Omental fat pad (tissue), 4 donors: ENCODE measurements at places on chromosomes 7 and 10.

DNA sequence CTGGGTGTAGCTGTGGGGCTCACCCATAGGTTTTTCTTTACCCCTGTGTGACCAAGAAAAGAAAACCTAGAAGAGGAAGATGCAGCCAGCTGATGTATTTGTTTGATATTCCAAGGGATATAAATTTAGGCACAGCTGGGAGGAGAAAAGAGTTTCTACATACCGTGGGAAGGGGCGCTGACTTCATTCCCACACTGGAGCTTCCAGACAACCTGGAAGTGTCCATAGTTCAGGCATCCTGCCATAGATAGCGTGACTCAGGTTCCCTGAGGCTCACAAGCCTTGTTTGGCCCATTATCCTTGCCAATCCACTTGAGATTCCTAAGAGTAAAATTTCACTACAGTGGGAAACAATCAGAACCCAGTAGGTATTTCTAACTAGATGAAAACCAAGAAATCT is 371.7 kb upstream of the NRP1 start:
- no peak for DNase-seq

GRCh38 chr10:84634636-84635035 is 306.2 kb downstream of the CCSER2 start:
- DNase-seq, result no peak

DNA sequence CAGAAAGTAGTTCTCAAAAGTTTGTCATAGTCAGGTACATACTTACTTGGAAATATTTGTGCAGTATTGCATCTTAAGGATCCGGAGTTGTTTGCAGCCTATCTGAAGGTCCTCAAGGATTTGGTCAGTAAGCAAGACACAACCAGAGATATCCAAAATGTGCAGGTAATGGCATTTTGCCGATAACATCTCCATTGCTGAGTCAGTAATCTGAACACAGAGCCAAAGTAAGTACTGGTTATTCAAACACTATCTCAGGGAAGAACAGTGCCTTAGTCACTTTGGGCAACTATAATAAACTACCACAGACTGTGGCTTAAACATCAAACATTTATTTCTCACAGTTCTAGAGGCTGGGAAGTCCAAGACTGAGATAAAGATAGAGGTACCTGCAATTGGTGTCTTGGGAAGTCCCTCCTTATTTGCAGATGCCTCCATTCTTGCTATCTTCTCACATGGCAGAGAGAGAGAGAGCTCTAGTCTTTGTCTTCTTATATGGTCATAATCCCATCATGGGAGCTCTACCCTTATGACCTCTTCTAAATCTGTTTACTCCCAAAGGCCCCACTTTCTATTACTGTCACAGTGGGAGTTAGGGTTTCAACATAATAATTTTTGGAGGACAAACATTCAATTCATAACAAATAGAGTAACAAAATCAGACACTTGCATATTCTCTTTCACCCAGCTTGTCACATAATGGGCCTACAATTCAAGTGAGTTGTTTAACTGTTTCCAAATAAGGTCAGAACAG is 73.4 kb downstream of the FAM185A start:
- no peak for DNase-seq

DNA sequence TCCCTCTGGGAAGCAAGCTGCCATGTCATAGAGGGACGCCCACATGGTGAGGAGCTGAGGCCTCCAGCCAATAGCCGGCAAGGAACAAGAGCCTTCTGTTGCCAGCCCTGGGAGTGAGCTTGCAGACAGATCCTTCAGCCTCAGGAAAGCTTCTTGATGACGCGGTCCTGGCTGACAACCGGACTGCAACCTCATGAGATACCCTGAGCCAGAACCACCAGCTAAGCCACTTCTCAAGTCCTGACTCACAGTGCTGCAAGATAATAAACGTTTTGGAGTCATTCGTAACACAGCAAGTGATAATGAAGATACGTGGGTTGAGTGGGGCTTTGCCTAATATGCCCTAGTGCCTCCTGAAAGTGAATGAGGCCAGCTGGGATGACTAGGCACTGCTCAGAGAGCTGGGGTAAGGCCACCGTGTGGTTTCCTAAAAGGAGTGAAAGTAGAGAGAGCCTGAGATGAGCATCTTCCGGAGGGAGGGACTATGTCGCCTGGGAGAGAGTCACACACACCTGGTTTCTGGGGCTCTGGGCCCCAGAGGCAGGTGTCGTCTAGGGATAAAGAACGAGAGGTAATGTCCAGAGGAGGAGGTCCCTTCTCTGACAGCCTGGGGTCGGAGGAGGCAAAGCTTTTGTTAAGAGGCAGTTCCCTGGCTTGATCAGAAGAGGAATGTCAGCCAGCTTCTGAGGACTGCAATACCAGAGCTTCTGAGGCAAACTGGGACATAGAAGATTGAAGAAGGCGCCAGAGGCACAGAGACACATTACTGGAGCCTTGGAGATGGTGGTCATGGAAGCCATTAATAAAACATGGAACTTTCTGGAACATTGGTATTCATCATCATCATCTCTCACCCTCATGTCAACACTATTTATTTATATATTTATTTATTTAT is 53.6 kb downstream of the PYROXD2 start:
- peak; percentile 63 for DNase-seq

GRCh38 chr10:60387531-60387930 is 2.1 kb downstream of the ANK3 start:
- DNase-seq, result no peak

DNA sequence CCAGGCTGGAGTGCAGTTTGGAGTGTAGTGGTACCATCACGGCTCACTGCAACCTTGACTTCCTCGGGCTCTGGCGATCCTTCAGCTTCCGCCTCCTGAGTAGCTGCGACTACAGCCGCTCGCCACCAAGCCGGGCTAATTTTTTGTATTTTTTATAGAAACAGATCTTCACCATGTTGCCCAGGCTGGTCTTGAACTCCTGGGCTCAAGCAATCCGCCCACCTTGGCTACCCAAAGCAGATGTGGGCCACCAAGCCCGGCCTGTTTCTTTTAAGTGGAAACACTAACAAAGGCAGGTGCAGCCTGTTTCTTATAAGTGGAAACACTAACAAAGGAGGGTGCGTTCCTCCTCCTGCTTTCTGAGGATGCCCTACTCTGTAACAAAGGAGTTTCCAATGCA is 18.2 kb downstream of the PRF1 start:
- no peak for DNase-seq

GRCh38 chr7:52283335-52283734 is 752.1 kb upstream of the POM121L12 start:
- DNase-seq, result no peak

GRCh38 chr10:70621503-70622078 is 19.1 kb upstream of the PRF1 start:
- DNase-seq, result no peak
